ENCODE measurements at places on chromosomes 1 and 21.

GRCh38 chr1:198440842-198441241 is 99.6 kb downstream of the ATP6V1G3 start:
- H3K4me3 ChIP-seq = no peak overlapping the region
- no peak overlapping the region for H3K27ac ChIP-seq
- no peaks in the 10 kb centered on the region for H3K27me3 ChIP-seq
- DNase-seq = no peak
- no peaks in the 10 kb centered on the region for H3K36me3 ChIP-seq

- DNase-seq = no peak
- no peaks in the 10 kb centered on the region for H3K4me1 ChIP-seq
- H3K36me3 ChIP-seq = peaks cover 37% of the 10 kb centered on the region
- H3K27me3 ChIP-seq = no peaks in the 10 kb centered on the region
Observed at GRCh38 chr21:32666258-32666657, 54.1 kb upstream of the CFAP298 start.

GRCh38 chr1:226401355-226402303 is 6.3 kb downstream of the PARP1 start:
- no peak for DNase-seq
- no peak overlapping the region for H3K27ac ChIP-seq
- H3K4me3 ChIP-seq = no peak overlapping the region
- peaks cover 18% of the 10 kb centered on the region for H3K36me3 ChIP-seq
- no peaks in the 10 kb centered on the region for H3K27me3 ChIP-seq
- peaks cover 17% of the 10 kb centered on the region for H3K4me1 ChIP-seq

DNA sequence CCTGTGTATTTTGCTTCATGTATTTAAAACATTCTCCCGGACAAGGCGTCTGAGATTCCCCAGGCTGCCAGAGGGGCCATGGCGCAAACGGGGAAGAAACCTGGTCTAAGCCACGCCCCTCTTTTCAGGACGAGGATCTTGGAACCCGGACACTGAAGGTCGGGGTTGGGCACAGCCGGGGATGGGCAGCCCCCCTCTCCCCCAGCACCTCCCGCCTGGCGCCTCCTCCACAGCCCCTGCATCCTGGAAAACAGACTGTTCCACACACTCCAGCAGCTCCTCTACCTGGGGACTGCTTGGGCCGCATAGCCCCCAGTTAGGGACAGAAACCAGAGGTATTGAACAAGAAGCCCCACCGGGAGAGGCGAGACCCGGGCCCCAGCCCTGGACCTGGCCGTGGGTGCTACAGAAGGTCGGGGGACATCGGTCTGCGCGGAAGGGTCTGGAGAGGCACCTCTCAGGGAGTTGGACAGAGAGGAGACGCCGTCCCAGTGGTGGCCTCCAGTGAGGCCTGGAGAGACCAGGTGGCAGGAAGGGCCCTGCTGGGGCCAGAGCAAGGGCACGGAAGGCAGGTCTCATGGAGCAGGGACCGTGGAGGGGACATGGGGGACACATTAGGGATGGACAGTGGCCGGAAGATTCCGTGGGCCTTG is 5.4 kb downstream of the TP73 start:
- no peak overlapping the region for H3K27ac ChIP-seq
- no peak for DNase-seq
- H3K4me3 ChIP-seq = no peak overlapping the region
- peaks cover 13% of the 10 kb centered on the region for H3K27me3 ChIP-seq
- peaks cover 2% of the 10 kb centered on the region for H3K4me1 ChIP-seq

DNA sequence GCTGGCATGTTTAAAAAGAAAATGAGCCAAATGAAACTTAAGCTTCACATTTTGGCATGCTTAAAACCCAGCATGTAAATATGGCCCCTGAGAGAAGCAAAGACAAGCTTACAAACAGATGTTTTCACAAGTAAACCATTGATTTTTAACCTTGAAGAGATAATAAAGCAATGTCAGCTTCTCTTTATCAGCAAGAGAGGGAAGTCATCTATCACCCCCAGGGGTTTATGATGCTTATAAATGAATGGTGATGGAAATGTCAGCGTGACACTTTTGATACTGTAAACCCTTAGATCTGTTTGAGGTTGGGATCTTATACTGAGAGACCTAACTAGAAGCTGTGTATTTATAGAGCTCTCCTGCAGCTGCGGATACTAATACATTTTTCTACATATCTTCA is 471.3 kb downstream of the PLA2G4A start:
- no peaks in the 10 kb centered on the region for H3K4me1 ChIP-seq
- no peak for DNase-seq
- H3K27me3 ChIP-seq = no peaks in the 10 kb centered on the region
- no peaks in the 10 kb centered on the region for H3K36me3 ChIP-seq
- H3K4me3 ChIP-seq = no peak overlapping the region

DNA sequence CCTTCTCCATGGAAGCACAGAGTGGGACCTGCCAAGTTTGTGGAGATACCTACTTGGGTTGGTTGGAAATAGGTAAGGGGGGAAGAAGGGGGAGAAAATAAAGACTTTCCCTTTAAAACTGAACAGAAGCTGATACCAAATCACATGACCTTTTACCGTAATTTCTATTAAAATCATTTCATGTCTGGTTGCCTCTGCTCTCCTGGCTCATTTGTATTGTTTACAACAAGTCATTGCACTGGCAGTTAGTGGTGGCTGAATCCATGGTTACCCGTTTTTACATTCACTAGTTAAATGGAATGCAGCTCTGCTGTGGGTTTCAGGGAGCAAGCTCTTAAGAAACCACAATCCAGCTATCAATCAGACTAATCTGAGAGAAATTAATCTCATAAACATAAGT is 353.7 kb upstream of the ESRRG start:
- H3K4me3 ChIP-seq = no peak overlapping the region
- no peaks in the 10 kb centered on the region for H3K36me3 ChIP-seq
- no peaks in the 10 kb centered on the region for H3K27me3 ChIP-seq
- no peak for DNase-seq
- no peaks in the 10 kb centered on the region for H3K4me1 ChIP-seq

GRCh38 chr21:38342739-38343138 is 85.9 kb downstream of the KCNJ15 start:
- H3K27ac ChIP-seq = peak overlapping the region; percentile 94
- no peak overlapping the region for H3K4me3 ChIP-seq
- no peaks in the 10 kb centered on the region for H3K27me3 ChIP-seq
- H3K4me1 ChIP-seq = peaks cover 61% of the 10 kb centered on the region
- no peaks in the 10 kb centered on the region for H3K36me3 ChIP-seq

DNA sequence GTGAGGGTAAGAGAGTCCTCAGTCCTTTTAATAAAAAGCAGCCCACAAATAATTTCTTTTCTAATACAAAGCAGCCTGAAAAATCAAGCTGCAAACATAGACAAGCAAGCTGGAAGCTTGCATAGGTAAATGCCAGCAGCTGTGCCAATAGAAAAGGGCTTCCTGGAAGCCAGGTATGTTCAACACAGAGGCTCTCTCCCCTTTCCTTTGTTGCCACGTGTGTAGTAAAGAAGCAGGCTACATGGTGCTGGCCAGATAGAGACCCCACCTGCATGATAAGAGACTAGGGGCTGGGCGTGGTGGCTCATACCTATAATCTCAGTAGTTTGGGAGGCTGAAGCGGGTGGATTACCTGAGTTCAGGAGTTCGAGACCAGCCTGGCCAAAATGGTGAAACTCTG is 50.1 kb upstream of the ERRFI1 start:
- H3K36me3 ChIP-seq = no peaks in the 10 kb centered on the region
- H3K4me3 ChIP-seq = no peak overlapping the region
- peak overlapping the region; percentile 81 for H3K27ac ChIP-seq
- no peaks in the 10 kb centered on the region for H3K27me3 ChIP-seq
- peaks cover 28% of the 10 kb centered on the region for H3K4me1 ChIP-seq

- no peaks in the 10 kb centered on the region for H3K4me1 ChIP-seq
Observed at GRCh38 chr1:38084700-38085099, 38.1 kb upstream of the POU3F1 start.

DNA sequence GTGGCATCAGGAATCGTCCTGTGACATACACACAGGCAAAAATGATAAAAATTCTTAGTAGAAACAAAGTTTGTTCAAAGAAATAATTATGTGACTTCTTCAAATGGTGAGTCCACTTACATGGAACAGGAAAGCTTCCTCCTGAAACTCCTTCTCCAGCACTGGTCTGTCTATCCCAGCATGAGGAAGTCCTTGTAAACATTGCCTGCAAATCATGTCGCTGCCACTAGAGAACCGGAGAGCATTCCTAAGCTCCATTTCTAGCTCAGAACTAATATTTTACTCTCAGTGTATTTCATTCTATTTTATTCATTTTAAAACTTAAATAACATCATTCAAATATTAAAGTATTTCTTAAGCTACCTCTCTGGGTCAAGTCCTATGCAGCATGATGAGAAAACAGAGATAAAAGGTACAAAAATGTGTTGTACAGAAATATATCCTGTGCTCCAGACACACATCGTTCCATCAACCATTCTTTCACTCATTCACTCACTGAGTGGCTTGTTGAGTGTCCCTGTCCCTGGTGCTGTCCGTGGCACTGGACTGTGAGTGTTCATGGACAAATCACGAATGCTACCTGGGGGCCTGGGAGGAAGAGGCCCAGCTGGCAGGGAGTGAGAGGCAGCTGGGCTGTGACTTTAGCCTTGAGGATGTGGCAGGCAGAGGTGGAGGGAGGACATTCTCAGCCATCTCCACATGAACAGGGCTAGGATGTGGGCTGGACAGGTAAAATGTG is 10.0 kb downstream of the CYP4A22 start:
- no peak overlapping the region for H3K4me3 ChIP-seq
- H3K27me3 ChIP-seq = no peaks in the 10 kb centered on the region
- no peak overlapping the region for H3K27ac ChIP-seq
- H3K4me1 ChIP-seq = no peaks in the 10 kb centered on the region
- H3K36me3 ChIP-seq = no peaks in the 10 kb centered on the region

DNA sequence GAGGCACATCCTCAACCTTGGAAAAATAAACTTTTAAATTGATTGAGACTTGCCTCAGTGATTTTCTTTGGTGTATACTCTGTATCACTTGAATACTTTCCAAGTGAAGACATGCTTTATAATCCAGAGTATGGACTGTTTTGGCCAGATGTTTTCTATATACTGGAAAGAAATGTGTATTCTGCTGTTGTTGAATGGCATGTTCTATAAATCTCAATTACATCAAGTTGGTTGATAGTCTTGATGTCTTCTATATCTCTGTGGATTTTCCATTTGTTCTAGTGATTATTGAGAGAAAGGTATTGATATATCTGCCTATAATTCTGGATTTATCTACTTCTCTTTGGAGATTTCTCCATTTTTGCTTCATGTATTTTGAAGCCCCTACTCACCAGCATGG is 37.5 kb downstream of the EBNA1BP2 start:
- DNase-seq = no peak
- no peaks in the 10 kb centered on the region for H3K4me1 ChIP-seq
- no peak overlapping the region for H3K27ac ChIP-seq
- H3K4me3 ChIP-seq = no peak overlapping the region
- no peaks in the 10 kb centered on the region for H3K36me3 ChIP-seq

DNA sequence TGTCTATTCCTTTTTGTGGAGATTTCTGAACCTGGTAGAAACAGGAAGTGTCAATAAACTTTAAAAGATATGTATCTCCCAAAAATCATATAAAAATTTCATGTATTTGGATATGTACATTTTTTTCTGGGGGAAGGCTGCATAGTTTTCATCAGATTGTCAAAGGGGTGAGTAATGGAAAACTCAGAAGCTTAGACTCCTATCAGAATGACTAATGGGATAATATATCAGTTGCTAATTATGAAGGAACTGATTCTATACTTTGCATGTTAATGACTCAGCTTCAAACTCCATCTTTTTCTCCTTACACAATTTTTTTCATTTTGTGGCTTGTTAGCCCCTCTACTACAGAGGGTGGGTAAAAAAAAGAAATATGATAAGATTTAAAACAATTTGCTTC is 55.9 kb downstream of the GON4L start:
- H3K27me3 ChIP-seq = no peaks in the 10 kb centered on the region
- H3K4me1 ChIP-seq = no peaks in the 10 kb centered on the region
- H3K27ac ChIP-seq = no peak overlapping the region
- peaks cover 26% of the 10 kb centered on the region for H3K36me3 ChIP-seq

DNA sequence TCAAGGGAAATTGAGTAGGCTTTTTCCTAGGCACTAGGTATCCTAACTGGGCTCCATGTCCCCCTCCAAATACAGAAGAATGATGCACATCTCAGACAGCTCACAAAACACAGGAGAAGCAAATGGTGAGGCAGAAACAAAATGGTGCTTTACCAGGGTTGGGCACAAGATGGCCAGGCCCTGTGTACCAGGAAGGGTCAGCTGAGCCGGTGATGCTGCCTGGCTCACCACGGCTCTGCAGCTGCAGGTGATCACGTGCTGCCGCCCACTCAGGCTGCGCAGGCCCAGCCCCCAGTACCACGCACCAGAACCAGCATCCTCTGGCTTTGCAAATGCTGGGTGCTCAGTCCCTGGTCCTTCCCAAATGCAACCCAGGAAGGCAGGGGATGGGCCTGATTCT is 993 bp upstream of the DSCAM start:
- H3K36me3 ChIP-seq = no peaks in the 10 kb centered on the region
- H3K27ac ChIP-seq = no peak overlapping the region
- H3K4me3 ChIP-seq = no peak overlapping the region
- no peak for DNase-seq
- H3K4me1 ChIP-seq = no peaks in the 10 kb centered on the region
- no peaks in the 10 kb centered on the region for H3K27me3 ChIP-seq

GRCh38 chr21:31346256-31346821 is 2.3 kb upstream of the TIAM1 start:
- H3K4me1 ChIP-seq = no peaks in the 10 kb centered on the region
- no peak overlapping the region for H3K4me3 ChIP-seq
- DNase-seq = no peak
- H3K36me3 ChIP-seq = no peaks in the 10 kb centered on the region

DNA sequence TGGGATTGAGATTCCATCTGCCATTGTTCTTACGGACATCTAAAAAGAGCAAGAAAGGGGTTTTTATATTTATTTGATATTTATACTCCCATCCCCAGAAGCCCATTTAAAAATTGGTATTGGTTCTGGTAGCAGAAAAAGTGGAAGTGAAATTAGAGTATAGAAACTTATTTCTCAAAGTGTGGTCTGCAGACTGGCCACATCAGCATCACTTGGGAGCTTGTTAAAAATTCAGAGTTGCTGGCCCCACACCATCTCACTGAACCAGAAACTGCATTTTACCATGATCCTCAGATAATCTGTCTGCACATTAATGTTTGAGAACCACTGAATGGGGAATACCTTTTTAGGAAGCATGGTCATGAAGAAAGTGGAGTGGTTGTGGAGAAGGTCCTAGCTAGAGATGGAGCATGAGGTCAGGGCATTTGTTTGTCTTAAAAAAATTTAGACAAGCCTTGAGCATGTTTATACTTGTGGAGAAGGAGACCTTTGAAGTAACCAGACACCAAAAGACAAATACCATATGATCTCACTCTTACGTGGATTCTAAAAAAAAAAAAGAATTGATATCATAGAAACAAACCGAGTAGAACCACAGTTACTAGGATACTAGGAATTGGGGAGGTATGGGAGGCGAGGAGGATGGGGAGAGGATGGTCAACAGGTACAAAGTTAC is 116.3 kb downstream of the ST6GALNAC3 start:
- H3K27ac ChIP-seq = no peak overlapping the region
- no peaks in the 10 kb centered on the region for H3K27me3 ChIP-seq
- no peaks in the 10 kb centered on the region for H3K36me3 ChIP-seq

- H3K36me3 ChIP-seq = peaks cover 3% of the 10 kb centered on the region
- peak overlapping the region; percentile 80 for H3K27ac ChIP-seq
- no peak for DNase-seq
- peaks cover 34% of the 10 kb centered on the region for H3K4me1 ChIP-seq
- H3K27me3 ChIP-seq = no peaks in the 10 kb centered on the region
Observed at GRCh38 chr1:184836141-184836540, 81.5 kb upstream of the EDEM3 start.

GRCh38 chr1:84632673-84633434 is 57.4 kb downstream of the SSX2IP start:
- H3K4me1 ChIP-seq = no peaks in the 10 kb centered on the region
- H3K4me3 ChIP-seq = no peak overlapping the region
- DNase-seq = no peak
- no peaks in the 10 kb centered on the region for H3K27me3 ChIP-seq
- no peaks in the 10 kb centered on the region for H3K36me3 ChIP-seq
